ENCODE measurements at places on chromosomes 2 and 18. TPM values are rescaled to one million over a fixed set of nuclear protein-coding genes. Genes with fewer than 3 reads are reported as not detected.

CYP27C1 gene
- under 0.01 TPM for total RNA-seq

ALKAL2 gene
- total RNA-seq: not detected

HAAO gene
- 0.85 TPM for total RNA-seq

FER1L5 gene
- 0.78 TPM for total RNA-seq

RNF125 gene
- 0.13 TPM for total RNA-seq

XIRP2 gene
- total RNA-seq: not detected

All from smooth muscle cell of the pulmonary artery (primary cell).